Tongue (tissue), 3 donors: ENCODE measurements at places on chromosomes 2 and 18.

DNA sequence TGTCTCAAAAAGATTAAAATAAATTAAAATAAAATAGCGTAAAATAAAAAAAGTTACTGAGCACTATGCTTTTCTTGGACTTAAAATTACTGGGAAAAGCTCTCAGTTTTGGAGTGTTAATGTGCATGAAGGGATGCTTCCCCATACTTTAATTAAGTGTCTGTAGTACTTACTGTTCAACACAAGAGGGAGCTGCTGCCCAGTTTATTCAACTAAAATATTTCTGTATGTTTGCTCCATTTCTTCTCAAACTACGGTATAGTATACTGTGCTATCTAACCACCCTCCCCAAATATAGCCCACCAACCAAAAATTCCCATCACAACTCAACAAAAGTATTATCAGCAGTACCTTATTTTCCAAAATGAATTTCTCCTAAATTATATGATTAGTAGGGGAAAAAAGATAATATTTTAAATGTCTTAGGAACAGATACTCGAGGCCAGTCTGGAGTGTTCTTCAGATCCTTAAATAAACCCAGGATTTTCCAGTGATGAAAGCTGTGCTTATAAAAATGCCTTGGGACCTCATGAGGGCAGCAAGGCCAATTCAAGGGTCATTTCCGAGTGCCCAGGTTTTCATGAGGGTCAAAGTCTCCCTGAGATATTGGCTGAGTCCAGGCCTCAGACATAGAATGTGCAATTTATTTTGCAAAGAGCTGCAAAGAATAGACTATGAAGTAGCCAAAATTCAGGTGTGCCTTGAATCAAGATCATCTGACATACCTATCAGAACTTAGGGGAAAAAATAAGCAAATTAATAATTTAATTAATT, 64.1 kb downstream of the CHRNA1 start:
- peak; percentile 84 for DNase-seq

- DNase-seq = no peak
Observed at GRCh38 chr2:173854141-173854540, 111.0 kb downstream of the SP3 start.

DNA sequence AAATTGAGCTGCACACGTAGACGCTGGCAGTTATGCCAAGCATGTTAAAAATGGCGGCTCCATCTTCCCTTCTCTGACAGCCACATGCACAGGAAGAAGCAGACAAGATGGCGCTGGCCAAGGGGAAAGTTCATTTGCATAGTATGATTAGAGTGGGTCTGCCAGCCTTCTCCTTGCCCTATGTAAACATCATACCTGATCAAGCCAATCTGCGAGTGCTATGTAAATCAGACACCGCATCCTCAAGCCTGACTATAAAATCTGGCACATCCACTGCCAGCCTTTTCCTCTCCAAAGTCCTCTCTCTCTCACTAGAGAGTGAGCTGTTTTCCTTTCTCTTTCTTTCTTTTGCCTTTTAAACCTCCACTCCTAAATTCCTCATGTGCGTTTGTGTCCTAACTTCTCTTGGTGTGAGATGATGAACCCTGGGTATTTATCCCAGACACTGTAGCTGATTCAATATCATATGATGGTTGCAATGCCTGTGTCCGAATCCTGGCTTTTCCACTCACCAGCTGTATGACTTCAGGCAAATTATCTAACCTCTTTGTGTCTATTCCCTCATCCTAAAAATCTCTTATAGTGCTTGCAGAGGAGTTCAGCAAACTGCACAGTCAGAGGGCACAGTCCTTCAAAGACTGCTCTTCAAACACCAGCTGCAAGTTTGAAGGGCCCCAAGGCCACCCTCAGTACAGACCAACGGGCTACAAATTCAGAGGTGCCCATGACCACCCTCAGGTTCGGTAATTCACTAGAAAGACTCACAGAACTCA, 39.3 kb upstream of the ITSN2 start:
- DNase-seq = no peak

DNA sequence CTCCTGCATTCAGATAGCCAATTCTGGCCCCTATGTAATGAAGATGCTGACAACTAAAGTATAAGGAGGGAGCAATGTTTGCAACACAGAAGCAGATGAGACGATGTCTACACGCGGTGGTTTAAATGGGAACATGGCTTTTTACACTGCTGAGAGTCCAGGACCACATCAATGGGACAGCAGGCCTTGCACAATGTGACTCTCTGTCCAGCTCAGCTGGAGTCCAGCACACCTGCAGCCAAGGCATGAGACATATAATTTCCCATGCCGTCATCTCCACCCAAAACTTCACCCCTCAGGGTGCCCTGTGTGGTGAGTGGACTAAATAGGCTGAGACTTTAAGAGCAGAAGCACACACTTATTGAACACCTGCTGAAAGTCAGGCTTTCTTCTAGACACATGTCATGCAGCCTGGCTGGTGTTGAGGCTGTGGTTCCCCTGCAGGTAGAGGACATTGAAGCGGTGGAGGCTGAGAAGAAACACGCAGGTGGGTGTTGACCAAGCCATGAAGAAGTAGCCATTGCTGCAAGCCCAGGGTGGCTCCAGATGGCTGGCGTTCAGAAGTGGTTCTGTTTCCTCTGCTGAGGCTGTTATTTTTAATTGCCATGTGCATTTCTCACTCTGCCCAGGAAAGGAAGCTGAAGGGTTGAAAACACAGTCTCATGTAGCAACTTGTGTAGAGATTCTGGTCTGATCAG, 345.6 kb downstream of the MYCN start:
- DNase-seq = peak; percentile 13

DNA sequence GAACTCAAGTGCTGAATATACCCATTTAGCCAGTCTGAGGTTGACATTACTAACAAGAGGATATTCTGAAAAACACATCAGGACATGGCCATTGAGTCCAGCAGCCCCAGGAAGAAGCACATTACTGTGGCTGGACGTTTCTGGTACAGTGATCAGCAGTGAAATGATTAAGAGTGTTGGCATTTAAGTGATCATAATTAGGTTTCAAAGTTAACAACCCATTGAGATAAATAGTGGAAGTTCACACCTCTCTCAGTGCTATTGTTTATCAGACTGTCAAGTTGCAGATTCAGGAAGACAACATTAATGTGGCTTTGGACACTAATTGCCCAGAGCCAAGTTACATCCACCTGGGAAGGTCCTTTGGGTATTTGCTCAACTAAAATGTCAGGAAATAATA, 139.5 kb upstream of the GAREM1 start:
- no peak for DNase-seq

GRCh38 chr2:36511858-36512603, 85.9 kb downstream of the FEZ2 start:
- DNase-seq = no peak

GRCh38 chr2:137930146-137930545, 34.1 kb upstream of the HNMT start:
- DNase-seq = no peak
